ENCODE measurements at places on chromosomes 7 and 10.

- DNase-seq = no peak
These were observed 105.1 kb upstream of the ANK3 start for GRCh38 chr10:60494774-60495173.

- DNase-seq = no peak
These were observed 77.2 kb upstream of the CALCR start for GRCh38 chr7:93651603-93652159.

- no peak for DNase-seq
These were observed 16.1 kb upstream of the HIBADH start for GRCh38 chr7:27678617-27679260.

- DNase-seq = no peak
These were observed 238.7 kb downstream of the MAD1L1 start for GRCh38 chr7:1993776-1994740.

GRCh38 chr7:12754179-12754578 lies 66.7 kb downstream of the ARL4A start:
- no peak for DNase-seq

Data from dorsolateral prefrontal cortex (tissue), 122 donors.